ENCODE measurements at places on chromosomes 4 and X.

DNA sequence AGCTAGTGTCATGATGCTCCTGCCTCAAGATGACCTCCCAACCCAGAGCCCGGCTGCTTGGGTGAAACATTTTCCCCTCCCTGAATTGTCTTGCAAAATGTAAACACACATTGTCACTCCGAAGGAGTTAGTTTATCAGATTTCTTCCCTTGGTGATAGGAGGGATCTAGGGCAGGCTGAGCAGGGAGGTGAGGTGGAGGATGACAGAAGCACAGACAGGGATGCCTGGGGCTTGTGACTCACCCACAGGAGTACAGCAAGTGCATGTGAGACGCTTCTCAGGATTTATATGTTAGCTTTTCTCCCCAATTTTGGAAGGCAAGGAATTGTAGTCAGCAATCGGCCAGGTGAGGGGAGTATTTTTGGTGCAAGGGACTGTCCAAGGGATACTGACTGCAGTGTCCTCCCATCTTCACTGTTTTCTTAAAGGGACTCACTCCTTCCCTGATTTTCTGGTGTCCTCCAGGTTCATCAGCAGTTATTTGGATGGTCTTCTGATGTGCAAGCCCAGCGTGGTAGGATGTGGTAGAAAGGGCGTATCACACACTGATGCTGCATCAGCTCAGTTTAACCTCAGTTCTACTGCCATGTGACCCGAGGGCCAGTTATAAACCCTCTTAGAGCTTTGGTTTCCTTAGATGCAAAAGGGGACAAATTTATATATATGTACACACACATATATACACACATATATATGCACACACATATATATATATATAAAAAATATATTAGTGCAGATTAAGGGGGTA, 46.2 kb upstream of the IGFBP7 start:
- no peak for DNase-seq

DNA sequence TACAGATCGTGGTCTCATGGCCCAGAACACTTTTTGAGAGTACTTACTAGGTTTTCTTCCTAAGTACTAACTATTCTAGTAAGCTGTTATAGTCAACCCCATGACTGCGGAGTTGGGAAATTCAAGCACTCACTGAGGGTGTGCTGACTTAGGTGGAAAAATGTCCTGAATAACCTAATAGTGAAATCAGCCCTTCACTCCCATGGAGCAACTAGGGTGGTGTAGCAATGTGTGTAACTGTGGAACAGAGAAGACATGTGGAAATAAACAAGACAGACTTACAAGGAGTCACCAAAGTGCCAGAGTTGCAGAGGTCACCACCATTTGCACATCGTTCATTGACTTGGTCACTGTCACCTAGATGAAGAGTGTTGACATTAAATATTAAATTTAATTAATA, 12.1 kb upstream of the VSIG4 start:
- no peak for DNase-seq

- no peak for DNase-seq
These were observed 53.9 kb upstream of the EPGN start for GRCh38 chr4:74254386-74254785.

- no peak for DNase-seq
These were observed 56.4 kb downstream of the PHKA2 start for GRCh38 chrX:18927558-18927957.

DNA sequence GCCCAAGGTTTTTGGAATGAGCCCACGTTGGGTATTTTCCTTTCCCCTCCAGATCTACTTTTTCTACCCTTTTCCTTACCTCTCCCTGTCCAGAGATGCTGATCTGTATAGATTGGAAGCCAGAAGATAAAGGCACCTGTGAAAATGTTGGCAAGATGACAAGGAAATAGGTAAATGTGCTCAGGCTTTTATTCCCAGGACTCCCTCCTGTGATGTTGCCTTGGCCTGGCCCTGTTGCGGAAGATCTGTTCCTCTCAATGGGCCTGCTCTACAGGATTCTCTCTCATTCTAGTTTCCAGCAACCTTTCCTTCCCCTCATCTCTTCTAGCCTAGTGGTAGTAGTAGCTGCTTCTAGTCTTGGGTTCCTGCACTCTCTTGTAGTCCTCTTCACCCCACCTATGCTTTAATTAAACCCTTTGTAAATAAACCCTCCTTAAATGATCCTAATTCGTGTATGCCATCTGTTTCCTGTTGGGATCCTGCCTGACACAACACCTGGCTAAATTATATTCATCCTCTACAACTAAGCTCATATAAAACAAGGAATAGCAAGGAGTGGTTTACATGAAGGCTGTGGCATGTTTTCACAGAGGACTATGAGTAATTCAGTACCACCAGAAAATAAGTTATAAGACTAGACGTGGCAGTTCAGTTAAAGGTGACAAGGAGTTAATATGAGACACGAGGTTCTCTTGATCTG, 95.7 kb upstream of the MAOA start:
- DNase-seq: no peak

DNA sequence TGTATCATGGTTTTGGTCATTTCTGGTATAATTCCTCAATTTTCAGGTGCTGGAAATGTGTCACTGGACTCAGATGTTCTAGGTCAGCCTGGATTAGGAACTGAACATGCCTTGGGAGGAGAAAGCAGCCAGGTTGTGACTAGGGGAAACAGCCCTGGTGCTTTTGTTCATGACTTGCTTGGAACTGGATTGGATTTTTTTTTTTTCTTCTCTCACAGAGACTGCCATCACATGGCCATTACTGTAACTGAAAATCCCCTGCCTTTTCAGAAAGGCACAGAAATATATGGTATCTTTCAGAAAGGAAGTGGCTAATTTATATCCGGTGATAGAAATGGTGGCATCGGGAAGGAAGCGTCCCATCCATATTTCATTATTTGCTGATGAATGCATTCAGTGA, 34.6 kb downstream of the SEPTIN11 start:
- DNase-seq: no peak
